ENCODE measurements at places on chromosomes 1 and 21. TPM values are rescaled to one million over a fixed set of nuclear protein-coding genes. Genes with fewer than 3 reads are reported as not detected.

Gene LYPD8
- total RNA-seq = not detected

Gene LRRC3
- total RNA-seq = 0.26 TPM

Gene MAEL
- total RNA-seq = not detected

Gene GJC2
- total RNA-seq = 13.4 TPM

Gene SLC9C2
- not detected for total RNA-seq

Gene RCOR3
- total RNA-seq = 24.9 TPM

Gene TSSK3
- 0.51 TPM for total RNA-seq

Gene ECM1
- total RNA-seq = 7.7 TPM

Gene CD34
- total RNA-seq = under 0.01 TPM

Gene SYPL2
- total RNA-seq = 0.26 TPM

Gene GFI1
- total RNA-seq = not detected
